ENCODE measurements at places on chromosomes 13 and 19.

- DNase-seq: no peak
These were observed 675 bp downstream of the PEG3 start for GRCh38 chr19:56839652-56840450.

DNA sequence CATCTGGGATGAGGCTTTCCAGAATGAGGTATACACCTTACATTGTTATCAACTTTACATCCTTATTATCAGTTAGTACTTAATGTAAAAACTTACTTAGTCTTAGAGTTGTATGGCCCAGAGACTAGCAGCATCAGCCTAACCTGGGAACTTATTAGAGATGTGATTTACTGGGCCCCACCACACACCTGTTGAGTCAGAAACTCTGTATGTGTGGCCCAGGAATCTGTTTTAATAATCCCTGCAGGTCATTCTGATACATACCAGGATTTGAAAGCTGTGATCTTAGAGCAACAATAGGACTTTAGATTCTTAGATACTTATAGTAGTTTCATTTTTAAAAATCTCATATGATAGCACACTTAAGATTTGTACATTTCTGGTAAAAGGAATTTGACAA is 17.4 kb downstream of the FNDC3A start:
- no peak for DNase-seq

DNA sequence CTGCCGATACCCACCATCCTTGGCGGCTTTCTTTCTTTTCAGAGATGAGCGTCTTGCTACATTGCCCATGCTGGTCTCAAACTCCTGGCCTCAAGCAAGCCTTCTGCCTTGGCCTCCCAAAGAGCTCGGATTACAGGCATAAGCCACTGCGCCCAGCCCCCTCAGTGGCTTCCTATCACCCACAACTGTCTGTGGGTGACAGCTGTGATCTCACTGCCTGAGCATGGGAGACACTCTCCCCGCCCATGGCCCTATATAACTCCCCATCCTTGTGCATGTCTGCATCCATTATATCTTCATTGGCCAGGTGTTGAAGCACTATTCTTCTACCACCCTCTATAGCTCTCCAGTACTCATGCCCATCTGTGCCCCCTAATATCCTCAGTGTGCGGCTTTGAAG is 76.2 kb downstream of the PTPRS start:
- no peak for DNase-seq

GRCh38 chr19:40791349-40791748 is 7.6 kb upstream of the EGLN2 start:
- no peak for DNase-seq

DNA sequence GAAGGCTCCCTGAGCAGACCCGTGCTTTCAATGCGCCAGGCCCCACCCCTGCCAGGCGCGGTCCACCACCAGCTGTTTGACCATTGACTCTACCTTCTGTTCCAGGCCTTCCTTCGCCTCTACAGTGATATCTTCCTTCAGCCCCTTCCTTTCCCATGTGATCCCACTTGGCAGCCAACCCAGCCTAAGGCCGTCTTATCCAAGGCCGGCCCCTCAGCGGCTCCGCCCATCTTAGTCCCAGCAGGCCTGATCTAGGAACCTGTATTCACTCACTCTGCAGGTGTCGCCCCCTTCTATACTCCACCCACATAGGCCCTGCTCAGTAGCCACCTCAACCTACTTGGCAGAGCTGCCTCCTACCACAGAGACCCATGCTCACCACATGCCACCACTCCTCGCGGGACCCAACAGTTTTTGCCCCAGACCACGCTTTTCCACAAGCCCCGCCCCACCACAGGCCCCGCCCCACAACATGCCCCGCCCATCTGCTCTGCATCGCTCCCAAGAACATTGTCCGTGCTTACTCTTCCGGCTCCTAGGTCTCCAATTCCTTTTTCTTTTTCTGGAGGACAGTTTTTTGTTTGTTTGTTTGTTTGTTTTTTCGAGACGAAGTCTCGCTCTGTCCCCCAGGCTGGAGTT is 2.9 kb downstream of the RASIP1 start:
- no peak for DNase-seq

- peak; percentile 87 for DNase-seq
These were observed 15.3 kb downstream of the RAB3D start for GRCh38 chr19:11324079-11324661.

DNA sequence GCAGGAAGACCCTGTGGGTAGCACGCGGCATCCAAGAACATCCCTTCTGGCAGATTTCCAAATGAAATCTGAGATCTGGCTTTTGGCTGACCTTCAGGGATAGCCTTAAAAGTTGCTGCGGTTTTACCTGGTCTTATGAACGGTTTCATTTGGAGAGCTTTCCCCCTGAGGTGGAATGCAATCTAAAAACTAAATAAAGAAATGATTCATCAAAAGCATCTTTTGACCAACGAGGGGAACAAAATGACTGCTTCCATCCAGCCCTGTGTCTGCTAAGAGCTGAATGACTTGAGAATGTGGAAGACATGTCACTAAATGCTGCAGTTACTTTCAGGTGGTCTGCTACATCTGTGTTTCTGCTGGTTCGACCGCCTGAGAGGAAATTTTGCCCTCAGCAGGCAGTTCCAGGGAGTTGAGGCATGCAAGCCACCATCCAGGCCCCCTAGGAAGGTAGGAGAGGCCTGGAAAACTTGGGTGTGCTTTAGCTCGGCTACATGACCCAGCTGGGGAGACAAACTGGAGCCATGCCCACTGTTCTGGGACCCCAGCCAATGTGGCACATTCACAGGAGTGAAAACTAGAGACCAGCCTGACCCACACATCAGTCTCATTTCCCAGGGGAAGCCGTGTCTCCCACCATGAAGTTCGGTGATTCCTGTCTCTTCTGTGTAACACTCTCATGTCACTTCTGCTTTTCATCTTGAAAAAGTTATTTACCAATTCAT is 175.1 kb upstream of the KL start:
- DNase-seq: no peak

- no peak for DNase-seq
These were observed 1.4 kb downstream of the UHRF1 start for GRCh38 chr19:4910594-4911281.

GRCh38 chr19:18438331-18439024 is 545 bp upstream of the ISYNA1 start:
- no peak for DNase-seq

DNA sequence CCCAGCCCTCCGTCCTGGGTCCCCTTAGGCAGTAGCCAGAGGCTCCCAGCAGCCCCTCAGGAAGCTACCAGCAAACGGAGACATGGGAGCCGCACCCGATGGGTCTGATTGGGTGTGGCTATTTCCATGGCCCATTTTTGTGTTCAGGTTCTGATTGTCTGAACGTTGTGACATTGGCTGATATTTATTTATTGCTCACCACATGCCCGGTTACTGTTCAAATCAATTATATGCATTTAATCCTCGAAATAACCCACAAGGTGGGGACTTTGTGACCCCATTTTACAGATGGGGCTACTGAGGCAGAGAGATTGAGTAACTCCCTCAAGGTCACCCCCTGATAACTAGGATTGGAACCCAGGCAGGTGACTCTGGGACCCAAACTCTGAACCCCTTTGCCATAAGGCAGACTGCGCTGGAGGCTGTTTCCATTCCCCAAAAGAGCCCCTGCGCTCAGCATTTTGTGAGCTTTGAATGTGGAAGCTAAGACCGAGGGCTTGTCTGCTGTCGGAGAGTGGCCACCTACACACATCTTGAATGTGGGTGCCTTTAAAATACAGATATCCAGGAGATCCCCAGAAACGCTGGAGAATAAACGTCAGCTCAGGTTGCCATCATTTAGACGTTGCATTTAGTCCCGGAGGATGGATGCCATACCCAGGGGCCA is 13.6 kb upstream of the MCF2L start:
- no peak for DNase-seq

- DNase-seq: no peak
These were observed 40.8 kb downstream of the SERPINE3 start for GRCh38 chr13:51380269-51380668.
